ENCODE measurements at places on chromosomes 11 and 22.

- DNase-seq = no peak
Observed at GRCh38 chr11:34266090-34266912, 91.5 kb downstream of the ABTB2 start.

- DNase-seq = no peak
Observed at GRCh38 chr11:28384418-28384817, 276.2 kb downstream of the METTL15 start.

DNA sequence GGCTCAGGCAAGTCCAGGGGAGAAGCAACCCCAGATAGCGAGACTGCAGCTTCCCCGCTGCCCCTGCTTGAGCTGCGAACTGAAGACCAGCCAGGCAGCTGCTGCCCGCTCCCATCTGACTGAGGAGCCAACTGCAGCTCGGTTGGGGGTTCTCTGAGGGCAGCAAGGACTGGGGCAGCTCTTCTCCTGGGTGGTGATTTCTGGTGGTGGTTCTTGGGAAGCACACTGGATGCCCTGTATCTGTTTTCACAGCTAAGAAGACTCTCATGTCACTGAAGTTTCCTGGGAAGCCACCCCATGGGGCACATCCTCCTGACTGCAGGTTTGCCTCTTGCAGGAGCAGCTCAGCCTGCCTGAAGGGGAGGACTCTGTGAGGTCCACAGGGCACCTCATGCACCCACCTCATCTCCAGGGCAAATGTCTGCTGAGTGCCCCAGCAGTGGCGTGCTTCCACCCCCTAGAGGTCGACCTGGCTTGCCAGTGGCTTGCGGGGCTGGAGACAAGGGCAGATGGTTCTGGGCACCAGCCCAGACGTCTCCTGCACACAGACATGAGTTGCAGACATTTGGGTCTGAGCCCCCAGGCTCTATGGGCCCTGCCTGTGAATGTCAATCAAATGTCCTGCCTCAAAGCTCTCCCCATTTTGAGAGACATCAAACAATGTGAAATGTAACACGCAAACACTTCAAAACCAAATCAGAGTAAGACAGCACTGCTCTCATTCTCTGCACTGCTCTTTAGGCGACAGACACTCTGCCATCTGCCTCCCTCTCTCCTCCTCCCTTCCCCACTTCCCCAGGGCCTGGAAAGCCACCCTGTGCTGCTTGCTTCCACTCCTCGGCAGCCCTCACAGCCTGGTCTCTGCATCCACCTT, 800.9 kb downstream of the BRD1 start:
- no peak for DNase-seq

DNA sequence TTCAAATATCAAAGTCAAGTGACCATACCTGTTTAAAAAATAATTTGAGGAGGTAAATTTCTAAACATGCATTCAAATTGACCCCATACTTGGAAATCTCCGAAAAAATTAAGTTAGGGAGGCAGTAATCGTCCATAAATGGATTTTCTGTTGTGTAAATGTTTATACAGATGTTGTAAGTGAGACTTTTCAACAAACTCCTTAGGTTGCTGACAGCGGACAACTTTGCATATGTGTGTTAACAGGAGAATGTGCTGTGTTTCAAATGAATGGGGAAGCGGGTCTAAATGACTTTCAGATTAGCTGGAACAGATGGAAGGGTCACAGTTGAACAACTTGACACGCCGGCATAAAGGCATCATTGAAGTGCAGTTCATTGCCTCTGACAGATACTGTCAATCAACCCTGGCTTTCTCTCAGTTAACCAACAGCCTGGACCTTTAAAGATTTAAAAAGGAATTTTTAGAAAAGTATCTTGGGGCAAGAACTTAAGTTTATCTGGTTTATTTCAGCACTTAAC, 98.2 kb upstream of the DBX1 start:
- no peak for DNase-seq

- DNase-seq = no peak
Observed at GRCh38 chr11:125093502-125093901, 17.9 kb downstream of the TMEM218 start.

DNA sequence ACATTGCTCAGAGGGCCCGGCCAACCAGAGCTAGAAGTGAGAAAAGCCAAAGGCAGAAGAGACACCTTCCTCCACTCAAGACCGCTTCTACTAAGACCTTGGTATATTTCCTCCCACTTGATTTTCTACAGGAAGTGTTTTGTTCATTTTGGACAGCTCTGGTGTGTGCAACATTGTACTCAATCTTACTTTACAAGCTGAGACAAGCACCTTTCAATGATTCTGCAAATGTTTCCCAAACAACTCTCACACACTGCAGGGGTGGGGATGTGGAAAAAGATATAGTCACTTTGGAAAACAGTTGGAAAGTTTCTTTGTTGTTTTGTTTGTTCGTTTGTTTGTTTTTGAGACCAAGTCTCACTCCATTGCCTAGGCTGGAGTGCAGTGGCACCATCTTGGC, 15.7 kb downstream of the MYO18B start:
- no peak for DNase-seq

DNA sequence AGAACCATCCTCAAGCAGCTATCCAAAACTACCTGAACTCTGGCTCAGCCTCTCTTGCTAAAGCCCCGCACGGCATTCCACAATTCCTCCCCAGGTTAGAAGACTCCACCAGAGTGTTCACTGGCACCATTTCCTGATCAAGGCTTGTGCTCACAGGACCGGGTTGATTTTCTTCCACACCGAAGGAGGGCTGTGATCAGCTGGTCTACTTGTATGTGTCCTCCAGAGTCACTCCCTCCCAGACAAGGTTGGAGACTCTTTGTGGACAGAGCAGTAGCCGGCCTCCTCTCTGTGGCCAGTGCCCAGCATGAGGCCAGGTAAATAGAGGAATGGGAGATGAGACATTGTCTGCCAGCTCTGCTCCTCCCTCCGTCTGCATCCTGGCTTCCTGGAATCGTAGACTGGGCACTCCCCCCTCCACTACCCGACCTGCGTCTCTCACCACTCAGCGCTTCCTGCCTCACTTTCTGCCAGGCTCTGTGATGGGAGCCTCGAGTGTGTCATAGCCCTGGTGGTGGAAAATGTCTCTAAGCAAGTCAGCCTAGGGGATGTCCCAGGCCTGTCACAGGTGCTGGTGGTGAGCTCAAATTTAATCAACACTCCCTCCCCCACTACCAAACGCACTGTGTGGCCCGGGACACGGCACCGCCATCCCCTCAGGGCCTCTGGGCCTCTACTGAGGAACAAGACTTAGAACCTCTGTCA, 12.5 kb upstream of the TMPRSS6 start:
- DNase-seq = peak; percentile 17

GRCh38 chr22:17903564-17904295, 120.6 kb downstream of the MICAL3 start:
- DNase-seq = no peak

DNA sequence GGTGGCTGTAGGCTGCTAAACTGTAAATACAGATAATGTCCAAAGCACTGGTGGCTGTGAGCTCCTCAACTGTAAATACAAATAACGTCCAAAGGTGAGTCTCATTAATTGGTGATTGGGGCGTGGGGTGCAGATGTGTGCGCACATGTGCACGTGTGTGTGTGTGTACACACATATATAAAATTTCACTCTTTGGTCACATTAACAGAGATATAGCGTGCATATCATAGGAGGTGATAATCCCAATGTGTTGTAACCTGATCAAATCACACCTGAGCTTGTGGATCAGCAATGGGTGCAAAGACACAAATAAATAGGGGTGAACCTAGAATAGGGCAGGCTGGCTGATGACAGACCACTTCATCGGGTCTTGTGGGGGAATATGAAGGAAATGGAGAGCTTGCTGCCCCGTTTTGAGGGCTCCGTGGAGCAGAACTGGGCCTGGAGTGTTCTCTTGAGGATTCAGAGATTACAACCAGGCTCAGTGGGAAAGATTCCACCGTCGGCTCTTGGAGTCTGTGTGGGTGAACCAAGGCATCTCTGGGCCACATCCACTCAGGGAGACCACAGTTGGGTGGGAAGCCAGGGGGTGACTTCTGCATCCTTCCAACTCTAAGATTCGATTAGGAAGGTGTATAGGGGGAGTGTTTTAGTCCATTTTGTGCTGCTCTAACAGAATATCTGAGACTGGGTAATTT, 24.9 kb upstream of the OSBPL5 start:
- no peak for DNase-seq

- no peak for DNase-seq
Observed at GRCh38 chr11:72653649-72654048, 20.6 kb downstream of the PDE2A start.

- no peak for DNase-seq
Observed at GRCh38 chr22:50445880-50446707, 28.7 kb downstream of the SBF1 start.

DNA sequence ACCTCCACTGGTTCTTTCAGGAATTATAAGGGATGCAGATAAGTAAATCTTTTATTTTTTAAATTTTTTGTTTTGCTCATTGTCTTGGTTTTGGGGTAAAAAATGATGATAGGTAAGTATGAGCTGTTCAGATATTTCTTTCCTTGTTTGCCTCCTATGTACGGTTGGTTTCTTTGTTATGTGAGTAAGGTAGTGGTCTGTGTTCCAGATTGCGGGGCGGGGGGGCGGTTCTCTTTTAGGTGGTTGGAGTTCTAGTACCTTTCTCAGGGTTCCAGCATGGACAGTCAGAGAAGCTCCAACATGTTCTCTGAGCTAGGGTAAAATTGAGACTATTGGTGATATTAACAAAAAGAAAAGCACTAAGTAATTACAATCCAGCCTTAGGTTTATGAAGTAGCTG, 2.4 kb downstream of the CTNND1 start:
- no peak for DNase-seq

GRCh38 chr11:69788956-69789355, 13.8 kb upstream of the FGF4 start:
- no peak for DNase-seq

GRCh38 chr22:29584975-29585374, 4.1 kb upstream of the NIPSNAP1 start:
- no peak for DNase-seq

DNA sequence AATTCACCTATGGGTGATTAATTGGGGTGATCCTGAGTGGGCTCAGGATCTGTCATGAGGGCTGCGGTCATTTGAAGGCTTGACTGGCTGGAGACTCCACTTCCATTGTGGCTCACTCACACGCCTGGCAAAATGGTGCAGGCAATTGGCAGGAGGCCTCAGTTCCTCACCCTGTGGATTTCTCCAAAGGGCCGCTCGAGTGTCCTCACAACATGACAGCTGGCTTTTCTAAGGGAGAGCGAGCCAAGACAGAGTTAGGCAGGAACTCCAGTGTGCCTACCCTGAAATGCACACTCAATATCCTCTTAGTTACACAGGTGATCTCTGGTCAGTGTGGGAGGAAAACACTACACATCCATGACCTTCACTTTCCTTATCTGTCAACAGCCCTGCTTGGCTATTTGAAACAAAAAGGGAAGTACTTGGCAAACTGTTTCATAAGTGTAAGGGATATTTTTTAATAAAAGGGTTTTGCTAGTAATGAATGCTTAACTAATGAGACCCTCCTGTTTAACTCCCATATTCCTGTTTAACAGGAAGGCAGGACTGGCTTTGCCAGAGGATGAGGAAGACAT, 25.7 kb downstream of the OSBP2 start:
- no peak for DNase-seq

DNA sequence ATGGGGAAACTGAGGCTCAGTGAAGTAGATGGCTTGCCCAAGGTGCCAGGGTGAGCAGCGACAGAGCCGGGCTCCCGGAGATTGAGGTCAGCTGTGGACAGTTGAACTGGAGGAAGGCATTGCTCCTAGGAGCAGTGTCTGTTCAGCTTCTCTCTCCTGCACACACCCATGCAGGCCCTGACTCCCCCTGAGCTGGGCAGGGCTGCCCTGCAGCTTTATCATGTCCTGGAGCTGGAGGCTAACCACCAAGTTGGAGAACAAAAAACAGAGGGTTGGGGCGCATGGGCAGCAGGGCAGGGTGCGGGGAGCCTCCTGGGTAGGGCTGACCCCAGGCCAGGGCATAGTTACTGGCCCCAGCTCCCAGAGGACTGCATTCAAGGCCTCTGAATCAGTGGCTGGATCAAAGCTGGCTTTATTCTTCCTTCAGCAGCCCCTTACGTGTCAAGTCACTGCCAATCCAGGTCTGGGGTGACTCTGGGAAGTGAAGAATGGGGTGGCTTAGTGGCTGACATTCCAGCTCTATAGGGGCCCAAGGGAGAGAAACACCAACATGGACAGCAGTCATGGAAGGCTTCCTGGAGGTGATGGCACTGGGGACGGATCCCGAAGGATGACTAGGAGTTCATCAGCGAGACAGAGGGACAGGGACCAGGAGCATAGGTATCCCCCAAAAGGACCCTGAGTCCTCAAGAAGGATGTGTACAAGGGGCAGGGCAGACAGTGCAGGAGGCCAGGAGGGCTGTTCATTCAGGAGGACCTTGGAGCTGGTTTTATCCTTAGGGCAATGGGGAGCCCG, 83.8 kb downstream of the CACNA1I start:
- no peak for DNase-seq

DNA sequence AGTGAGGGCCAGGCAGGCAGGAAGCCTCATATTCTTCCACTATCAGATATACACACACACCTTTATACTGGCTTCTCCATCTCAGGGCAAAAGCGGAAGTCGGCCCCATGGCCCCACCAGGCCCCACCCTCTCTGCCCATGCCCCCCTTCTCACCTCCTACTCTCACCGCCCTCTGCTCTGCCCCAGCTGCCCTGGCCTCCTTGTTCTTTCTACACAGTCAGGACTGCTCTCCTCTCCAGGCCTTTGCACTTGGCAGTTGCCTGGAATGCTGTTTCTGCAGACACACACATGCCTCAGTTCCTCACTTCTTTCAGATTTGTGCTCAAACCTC, 25.3 kb downstream of the OTOG start:
- no peak for DNase-seq

DNA sequence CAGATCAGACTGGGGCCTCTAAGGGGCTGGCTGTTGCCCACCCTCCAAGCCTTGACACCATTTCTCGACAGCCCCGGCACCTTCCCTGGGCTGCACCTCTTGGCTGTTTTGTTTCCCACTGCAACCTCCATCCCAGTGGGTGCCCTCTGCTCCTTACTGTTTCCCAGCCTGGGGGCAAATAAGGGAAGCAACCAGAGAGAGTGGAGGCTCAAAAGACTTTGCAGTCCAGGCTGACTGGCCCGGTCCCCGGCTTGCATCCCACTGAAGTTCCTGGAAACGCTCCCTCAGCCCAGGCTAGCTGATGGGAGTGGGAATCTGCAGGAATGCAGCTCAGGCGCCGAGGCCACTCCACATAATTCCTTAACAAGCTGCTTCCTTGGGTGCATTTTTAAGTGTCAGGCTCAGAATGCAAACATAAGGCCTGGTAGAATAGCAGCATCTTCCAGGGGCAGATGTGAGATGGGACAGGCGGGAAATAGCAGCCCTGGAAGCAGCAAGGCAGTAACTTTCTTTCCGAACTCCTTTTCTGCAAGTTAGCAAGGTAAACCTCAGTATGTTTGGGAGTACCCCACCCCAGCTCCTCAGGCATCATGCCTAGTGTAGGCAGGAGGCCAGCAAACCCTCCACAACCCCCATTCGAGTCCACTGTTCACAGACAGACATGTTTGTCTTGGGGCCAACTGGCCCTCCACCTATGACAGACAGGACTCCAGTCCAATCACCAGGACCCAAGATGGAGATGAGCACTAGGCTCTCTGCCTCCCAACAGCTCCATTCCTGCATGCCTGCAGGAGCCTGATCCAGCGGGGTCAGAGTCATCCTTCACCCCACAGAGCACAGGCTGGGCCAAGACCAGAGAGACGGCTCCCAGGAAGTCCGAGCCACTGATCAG, 39.3 kb downstream of the RPL27A start:
- DNase-seq = no peak

GRCh38 chr22:49827271-49827852, 311 bp downstream of the BRD1 start:
- DNase-seq = no peak

Measured in esophagus squamous epithelium (tissue), 5 donors.